ENCODE measurements at places on chromosomes 7 and 10.

DNA sequence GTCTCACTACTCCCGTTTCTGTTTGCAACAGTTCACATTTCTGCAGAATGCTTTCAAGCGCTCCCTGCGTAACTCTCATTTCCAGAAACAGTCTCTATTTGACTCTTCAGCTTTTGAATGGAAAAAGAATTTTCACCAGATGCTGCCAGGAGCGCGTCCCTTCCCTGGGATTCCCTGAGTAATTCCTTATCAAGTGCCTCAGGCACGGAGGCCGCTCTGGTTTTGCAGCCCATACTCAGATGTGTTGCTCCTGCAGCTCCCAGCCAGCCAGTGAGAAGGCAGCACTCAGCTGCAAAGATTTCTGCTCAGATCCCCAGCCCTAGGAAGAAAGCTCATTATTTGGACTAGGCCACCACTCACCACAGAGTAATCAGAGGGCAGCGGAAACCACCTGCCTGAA is 161.1 kb upstream of the CHST15 start:
- no peak for DNase-seq

GRCh38 chr10:120819366-120819765 is 31.8 kb upstream of the WDR11 start:
- DNase-seq = no peak

GRCh38 chr7:93707249-93707648 is 132.7 kb upstream of the CALCR start:
- DNase-seq = no peak

GRCh38 chr7:137454246-137454724 is 110.8 kb upstream of the PTN start:
- DNase-seq = no peak

GRCh38 chr7:11373546-11374142 is 400.0 kb downstream of the PHF14 start:
- DNase-seq = no peak

GRCh38 chr7:57398548-57398947 is 51.4 kb upstream of the ZNF716 start:
- DNase-seq = no peak

- no peak for DNase-seq
Observed at GRCh38 chr7:70494225-70495032, 637.5 kb upstream of the GALNT17 start.

- peak; percentile 20 for DNase-seq
Observed at GRCh38 chr10:108393089-108393488, 1228.6 kb upstream of the SORCS1 start.

GRCh38 chr10:33734393-33735155 is 400.1 kb upstream of the NRP1 start:
- DNase-seq = no peak

GRCh38 chr10:17210361-17210760 is 8.9 kb upstream of the TRDMT1 start:
- no peak for DNase-seq

DNA sequence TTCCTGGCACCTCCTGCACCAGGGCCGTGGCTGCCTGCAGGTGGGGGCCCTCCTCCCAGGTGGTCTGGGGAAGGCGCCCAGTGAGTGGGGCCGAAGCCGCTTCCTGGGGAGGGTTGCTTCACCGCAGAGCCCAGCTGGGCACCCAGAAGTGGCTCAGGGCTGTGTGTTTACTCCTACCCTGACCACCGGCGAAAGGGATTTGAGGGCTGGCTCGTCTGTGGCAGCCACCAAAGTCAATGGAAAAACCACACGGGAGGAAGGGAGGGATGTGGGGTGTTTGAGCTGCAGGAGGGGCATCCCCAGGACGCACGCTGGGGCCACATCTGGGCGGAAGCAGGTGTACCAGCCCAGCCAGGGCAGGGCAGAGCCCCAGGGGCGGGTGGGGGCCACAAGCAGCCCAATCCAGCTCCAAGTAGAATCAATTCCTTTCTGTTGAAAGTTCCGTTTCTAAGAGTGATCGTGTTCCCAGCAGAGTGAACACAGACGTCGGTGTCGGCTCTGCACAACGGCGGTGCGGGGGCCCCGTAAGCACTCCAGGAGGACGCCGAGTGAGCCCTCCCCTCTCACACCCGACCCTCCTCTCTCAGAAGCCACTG is 69.9 kb downstream of the FOXL3 start:
- peak; percentile 9 for DNase-seq

DNA sequence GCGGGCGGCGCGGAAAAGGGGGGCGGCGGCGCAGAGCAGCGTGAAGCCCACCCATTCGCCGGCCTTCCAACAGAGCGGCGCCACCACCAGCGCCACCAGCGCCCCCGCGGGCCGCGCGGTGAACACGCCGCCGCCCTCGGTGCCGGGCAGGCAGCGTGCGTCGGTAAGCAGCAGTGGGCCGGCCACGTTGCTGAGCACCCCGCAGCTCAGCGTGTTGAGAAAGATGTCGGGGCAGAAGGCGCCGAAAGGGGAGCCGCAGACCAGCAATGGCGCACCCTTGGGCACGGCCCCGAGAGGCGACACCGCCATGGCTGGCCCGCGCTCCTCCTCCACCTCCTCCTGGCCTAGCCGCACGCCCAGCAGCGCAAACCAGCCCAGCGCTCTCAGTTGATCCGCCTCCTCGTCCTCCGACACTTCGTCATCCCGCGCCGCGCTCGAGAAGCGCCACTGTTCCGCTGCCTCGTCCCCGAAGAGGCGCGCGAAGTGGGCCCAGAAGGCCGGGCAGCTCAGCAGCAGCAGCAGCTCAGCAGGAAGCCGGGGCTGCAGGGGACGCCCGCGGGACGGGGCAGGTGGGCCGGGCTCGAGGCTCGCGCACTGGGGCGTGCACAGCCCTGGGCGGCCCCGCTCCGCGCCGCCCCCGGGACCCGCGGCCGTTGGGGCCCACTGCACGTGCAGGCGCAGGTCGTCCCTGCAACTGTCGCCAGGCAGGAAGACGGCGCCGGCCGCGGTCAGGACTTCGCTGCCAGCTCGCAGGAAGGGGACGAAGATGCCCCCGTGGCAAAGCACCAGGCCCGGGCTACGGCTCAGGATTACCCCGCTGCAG is 623 bp downstream of the TYSND1 start:
- DNase-seq = peak; percentile 67

- no peak for DNase-seq
Observed at GRCh38 chr10:48592346-48592745, 12.5 kb downstream of the ARHGAP22 start.

- DNase-seq = peak; percentile 23
Observed at GRCh38 chr10:132705173-132705572, 80.8 kb downstream of the NKX6-2 start.

- DNase-seq = peak; percentile 91
Observed at GRCh38 chr7:96415293-96415940, 93.5 kb upstream of the SLC25A13 start.

DNA sequence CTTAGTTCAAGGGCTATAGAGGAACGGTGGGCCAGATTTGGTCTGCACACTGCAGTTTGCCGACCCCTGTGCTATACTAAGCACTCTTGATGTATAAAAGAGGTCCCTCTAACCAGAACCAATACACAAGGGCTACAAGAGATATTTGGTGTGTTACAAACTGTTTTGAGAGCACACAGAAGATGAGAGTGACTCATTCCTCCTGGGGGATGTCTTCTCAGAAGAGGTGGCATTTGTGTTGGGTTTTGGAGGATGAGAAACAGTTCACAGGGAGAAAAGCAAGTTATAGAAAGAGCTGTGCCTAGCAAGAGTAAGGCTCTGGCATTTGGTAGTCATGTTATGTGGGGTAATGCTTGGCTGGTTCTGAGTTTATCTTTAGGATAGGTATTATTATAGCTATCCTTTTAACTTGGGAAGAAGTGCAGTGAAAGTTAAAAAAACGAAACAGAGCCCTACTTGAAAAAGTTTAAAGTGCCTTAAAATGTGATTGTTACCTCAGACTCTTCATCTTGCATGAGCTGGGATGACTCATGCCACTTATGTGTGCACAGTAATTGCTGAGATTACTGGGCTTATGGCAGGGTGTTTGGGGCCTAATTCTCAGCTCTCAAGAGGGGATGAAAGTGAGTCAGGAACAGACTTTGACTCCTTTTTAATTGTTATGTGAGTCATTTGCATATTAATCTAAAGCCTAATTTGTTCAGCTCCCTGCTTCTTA is 160.4 kb downstream of the KIF20B start:
- no peak for DNase-seq

DNA sequence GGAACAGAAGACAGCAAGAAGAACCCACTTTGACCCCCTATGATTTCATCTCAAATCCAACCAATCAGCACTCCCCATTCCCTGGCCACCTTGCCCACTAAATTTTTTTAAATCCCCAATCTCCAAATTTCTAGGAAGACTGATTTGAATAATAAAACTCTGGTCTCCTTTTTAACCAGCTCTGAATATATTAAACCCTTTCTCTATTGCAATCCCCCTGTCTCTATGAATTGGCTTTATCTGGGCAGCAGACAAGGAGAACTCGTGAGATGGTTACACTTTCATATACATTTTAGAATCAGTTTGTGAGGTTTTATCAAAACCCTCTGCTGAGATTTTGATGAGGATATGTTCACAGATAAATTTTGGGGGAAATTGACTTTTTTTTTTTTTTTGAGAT is 90.3 kb upstream of the TRIM24 start:
- DNase-seq = no peak

DNA sequence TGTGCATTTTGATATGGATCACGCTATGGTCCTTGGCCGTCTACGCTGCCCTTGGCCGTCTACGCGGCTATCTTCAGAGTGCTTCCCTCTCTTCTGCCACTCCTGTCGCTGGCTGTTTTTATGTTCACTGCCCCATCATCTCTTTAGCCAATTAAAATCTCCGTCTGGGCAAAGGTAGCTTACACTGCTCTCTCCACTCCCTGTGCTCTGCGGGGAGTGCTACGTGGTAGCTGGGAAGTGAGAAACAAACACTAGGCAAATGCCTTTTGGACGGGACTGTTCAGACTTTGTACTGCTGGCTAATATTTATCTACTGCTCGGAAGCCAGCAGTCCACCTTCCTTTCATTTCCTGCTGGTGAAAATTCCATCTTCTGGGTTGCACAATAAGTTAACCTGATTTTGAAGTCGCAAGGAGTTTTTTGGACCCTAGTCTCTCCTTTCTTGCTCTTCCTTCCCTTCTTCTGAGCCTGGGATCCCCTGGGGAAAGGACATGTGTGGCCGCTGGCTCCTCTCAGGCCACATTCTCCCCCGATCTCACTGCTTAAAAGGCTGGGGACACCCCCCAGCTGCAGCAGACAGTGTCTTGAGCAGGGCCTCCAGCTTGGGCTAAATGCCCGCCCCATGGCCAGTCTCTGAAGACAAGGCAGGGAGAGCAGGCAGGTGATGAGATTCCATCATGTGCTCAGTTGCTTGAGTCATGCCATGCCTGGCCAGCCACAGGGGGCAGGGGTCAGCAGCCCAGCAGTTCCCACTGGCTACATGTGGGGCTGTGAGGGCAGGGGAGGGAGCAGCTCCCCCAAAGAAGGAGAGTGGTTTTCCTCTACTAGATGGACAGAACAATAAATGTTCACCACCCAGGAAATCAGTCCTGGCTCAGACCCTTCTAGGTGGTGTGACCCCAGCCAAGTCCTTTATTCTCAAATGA is 25.5 kb upstream of the RBM33 start:
- DNase-seq = peak; percentile 90

DNA sequence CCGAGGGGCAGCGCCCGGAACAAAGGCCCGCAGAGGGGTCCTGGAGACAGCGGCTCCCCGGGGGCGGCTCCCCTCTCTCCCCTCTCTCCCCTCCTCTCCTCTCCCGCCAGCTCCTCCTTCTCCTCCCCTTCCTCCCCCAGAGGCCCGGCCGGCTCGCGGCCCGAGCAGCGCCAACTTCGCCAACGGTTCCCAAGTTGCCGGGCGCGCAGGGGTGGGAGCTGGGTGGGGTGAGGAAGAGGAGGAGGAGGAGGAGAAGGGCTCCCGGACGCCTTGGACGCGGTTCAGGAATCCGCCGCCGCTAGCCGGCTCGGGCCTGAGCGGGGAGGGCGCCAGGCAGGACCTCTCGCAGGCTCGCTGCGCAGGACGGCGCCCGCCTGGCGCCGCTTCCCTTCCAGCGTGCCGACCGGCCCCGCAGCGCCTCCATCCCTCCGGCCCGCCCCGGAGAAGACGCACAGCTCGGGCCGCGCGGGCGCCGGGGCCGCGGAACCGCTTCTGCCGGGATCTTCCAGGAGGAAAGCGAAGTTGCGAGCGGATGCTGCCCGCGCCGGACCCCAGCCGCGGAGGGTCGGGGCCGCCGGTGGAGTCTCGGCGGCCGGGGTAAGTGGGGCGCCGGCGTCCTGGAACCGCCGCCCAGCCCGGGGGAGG is at the start of gene CHST3:
TSS of gene CHST3 (plus strand) at position 298 of the 645 bp plus-strand sequence. CDS start 41,448 bp downstream, outside the sequence.
- peak; percentile 58 for DNase-seq

GRCh38 chr10:103555712-103556111 is 62.2 kb downstream of the NEURL1 start:
- peak; percentile 52 for DNase-seq

- DNase-seq = no peak
Observed at GRCh38 chr7:37999673-38000072, 79.2 kb downstream of the EPDR1 start.

DNA sequence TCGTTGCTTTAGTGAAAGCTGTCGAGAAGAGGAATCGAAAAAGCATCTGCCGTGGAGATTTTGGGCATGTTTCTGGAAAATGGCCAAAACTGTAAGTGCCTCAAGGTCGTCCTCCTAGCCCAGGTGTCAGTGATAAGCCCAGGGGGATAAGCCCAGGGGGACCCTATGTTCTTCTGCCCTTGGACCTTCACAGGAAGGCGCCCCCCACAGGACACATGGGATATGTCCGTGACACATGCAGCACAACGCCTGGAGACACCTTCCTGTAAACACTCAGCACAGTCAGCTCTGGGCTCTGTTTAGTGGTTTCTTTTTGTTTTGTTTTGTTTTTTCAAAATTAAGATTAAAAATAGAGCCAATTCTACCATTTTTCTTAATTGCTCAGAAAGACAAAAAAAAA is 272.7 kb downstream of the KLF6 start:
- no peak for DNase-seq

DNA sequence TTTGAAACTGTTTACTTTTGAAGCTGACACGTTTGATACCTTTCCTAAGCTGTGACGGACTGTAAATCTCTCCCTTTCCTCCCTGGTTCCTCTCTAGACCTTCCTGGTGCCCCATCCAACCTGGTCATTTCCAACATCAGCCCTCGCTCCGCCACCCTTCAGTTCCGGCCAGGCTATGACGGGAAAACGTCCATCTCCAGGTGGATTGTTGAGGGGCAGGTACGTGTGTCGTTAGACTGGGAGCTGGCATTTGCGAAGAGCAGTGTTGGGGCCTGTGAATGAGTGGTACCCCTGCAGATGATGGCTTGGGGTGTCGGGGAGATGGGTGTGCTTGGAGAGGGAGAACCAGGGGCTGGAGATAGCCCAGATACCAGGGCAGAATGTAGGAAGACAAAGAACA is 602.7 kb upstream of the FOXK1 start:
- DNase-seq = no peak

DNA sequence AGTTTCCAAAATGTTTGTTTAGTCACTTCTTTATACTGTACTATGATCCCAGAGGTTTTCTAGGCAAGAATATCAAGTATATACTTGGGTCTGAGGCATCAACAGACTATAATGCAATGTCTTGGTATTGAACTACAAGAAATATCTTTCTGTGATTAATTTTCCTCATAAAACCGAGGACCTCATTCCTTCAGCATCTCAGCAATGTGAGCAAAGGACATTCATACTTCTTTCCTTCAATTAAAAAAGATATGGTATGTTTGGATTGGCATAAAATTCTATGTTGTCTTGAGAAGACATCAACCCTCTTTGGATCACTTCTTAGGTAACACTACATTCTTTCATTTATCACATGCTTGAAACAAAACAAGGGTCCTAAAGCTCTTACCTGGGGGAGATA is 524.5 kb downstream of the PHTF2 start:
- DNase-seq = no peak

- DNase-seq = no peak
Observed at GRCh38 chr10:89582022-89582421, 46.6 kb upstream of the SLC16A12 start.

GRCh38 chr7:70455925-70456324 is 676.0 kb upstream of the GALNT17 start:
- DNase-seq = no peak

- DNase-seq = no peak
Observed at GRCh38 chr10:111129363-111129762, 52.5 kb downstream of the ADRA2A start.
